ENCODE measurements at places on chromosomes 7 and 10.

DNA sequence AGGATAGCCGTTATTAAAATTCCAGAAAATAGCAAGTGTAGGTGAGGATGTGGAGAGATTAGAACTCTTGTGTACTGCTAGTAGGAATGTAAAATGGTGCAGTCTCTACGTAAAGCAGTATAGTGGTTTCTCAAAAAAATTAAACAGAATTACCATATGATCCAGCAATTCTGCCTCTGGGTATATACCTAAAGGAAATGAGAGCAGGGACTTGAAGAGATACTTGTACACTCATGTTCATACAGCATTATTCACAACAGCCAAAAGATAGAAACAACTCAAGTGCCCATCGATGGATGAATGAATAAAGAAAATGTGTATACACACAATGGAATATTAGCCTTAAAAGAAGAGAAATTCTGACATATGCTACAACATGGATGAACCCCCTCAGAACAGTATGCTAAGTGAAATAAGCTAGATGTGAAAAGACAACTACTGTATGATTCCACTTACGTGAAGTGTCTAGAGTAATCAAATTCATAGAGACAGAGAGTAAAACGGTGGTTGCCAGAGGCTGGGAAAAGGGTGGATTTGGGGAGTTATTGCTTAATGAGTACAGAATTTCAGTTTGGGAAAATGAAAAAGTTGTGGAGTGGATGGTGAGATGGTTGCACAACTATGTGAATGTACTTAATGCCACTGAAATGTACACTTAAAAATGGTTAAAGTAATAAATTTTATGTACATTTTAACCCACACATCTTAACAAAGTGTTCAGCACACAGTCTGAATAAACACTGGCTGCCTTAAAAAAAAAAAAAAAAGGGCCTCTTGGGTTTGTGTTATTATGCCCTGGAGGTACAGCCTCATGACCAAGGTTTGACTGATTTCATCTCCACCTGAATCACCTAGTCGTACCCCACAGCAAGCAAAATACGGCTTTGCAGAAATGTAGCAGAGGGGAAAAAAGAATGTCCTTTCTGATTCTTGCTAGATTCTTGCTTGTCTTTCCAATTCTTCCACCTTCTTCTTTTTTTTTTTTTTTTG lies 26.2 kb downstream of the BUB3 start:
- DNase-seq: no peak

GRCh38 chr7:127391591-127392181 lies 822 bp downstream of the ZNF800 start:
- DNase-seq: peak; percentile 17

- no peak for DNase-seq
Measured at GRCh38 chr7:94012746-94013145, 8.6 kb upstream of the BET1 start.

DNA sequence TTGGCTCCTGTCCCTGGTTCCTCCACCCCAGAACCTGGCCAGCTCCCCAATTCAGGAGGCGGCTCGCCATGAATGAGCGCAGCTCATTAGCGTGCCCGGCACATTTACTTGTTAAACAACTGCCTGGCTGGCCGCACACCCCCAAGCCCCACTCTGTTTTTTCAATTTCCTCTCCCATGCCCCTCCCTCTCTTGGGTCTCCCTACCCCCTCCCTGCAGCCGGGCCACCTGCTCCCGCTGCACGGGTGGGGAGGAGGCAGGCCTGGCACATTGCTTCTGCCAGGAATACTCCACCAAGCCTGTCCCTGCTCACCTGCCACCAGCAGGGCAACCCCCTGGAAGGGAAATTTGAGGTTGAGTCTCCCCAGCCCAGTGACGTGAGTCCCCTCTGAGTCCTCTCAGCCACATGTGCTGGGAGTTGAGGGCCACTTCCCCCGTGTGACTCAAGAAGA lies 2.5 kb upstream of the SLIT1 start:
- DNase-seq: no peak

- DNase-seq: no peak
Measured at GRCh38 chr7:14570750-14571607, 331.6 kb downstream of the DGKB start.

DNA sequence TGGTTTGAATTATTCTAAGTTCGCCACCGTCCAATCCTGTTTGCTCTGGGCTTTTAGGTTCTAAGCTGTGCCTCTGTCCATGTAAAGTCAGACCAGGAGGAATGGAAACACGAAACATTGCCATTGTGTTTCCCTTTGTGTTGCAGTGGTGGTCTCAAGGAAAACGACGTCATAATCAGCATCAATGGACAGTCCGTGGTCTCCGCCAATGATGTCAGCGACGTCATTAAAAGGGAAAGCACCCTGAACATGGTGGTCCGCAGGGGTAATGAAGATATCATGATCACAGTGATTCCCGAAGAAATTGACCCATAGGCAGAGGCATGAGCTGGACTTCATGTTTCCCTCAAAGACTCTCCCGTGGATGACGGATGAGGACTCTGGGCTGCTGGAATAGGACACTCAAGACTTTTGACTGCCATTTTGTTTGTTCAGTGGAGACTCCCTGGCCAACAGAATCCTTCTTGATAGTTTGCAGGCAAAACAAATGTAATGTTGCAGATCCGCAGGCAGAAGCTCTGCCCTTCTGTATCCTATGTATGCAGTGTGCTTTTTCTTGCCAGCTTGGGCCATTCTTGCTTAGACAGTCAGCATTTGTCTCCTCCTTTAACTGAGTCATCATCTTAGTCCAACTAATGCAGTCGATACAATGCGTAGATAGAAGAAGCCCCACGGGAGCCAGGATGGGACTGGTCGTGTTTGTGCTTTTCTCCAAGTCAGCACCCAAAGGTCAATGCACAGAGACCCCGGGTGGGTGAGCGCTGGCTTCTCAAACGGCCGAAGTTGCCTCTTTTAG lies 46.3 kb upstream of the DMBT1 start:
- DNase-seq: no peak

- DNase-seq: no peak
Measured at GRCh38 chr10:62634576-62634975, 169.9 kb upstream of the ADO start.

- DNase-seq: peak; percentile 46
Measured at GRCh38 chr10:930625-931325, 730 bp downstream of the LARP4B start.

DNA sequence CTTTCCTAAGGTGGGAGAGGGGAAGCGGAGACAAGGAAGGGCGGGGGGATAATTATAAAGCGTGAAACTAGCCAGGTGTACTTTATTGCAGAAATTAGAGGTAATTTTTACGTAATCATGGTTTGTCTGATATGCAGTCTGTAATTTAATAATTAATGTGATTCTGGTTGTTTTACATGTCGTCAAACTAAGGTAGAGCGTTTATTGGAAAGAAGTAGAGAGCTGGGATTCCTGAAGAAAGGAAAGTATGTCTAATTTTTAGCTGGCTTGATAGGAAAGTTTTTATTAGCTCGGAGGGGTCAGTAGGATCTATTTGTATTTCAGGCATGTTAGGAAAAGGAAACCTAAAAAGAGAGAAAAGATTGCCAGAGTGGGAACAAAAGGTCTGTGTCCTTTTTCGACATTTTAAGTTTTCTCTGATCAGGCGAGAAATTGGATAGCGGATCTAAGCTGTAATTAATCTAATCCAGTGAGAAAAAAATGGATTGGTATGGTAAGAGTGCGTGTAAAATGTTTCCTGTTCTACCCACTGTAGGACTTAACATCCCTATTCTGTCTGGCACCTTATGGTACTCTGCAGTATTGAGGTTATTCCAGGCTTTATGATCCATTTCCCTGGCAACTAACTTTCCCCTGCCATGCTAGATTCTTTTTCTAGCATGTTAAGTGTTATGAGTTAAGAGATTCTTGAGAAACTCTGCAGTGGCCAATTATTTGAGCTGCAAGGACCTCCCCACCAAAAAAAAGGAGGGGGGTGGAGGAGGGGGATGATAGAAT lies 1.4 kb downstream of the CELF2 start:
- no peak for DNase-seq

DNA sequence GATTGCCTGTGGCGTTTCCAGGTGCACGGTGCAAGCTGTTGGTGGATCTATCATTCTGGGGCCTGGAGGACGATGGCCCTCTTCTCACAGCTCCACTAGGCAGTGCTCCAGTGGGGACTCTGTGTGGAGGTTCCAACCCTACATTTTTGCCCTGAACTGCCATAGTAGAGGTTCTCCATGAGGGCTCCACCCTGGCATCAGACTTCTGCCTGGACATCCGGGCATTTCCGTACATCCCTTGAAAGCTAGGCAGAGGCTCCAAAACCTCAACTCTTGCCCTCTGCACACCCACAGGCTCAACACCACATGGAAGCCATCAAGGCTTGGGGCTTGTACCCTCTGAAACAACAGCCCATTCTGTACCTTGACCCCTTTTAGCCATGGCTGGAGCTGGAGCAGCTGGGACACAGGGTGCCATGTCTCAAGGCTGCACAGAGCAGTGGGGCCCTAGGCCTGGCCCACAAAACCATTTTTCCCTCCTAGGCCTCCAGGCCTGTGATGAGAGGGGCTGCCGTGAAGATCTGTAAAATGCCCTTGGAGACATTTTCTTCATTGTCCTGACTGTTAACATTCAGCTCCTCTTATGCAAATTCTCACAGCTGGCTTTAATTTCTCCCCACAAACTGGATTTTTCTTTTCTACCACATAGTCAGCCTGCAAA lies 10.0 kb upstream of the FGL2 start:
- no peak for DNase-seq

DNA sequence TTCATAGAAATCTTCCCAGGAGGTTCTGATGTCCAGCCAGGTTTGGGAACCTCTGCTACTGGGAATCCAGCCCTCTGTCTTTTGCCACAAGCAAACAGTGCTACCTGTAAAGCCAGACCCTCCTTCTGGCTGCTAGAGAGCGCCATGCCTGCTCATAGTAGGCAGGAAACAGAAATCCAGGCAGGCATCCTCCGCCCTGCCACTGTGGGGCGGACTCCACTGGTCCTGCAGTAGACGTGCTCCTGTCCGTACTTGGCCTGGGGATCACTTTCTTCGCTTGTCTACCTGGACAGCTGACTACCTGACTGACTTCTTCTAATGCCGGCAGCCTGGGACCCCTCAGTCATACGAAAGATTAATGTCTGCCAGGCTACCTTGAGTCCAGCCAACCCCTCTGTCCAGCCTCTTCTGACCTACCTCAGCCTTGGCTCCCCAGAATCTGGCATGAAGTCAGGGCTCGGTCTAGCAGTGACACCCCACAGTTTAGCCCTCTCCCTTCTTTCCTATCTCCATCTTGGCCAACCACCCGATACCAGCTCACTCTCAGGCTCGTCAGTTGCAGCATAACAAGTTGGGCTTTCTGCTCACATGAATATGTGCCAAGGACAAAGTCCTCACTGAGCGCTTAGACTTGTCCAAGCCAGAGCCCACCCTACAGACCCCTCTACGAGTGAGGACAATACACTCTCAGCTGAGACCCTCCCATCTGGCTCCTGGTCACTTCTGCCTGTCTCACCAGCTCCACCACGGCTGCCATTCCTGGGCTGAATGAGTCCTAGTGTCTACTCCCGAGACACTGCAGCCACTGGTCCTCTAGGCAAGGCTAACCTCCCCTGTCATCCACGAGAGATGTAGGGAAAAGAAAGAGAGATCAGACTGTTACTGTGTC lies 43.9 kb upstream of the OPALIN start:
- no peak for DNase-seq

DNA sequence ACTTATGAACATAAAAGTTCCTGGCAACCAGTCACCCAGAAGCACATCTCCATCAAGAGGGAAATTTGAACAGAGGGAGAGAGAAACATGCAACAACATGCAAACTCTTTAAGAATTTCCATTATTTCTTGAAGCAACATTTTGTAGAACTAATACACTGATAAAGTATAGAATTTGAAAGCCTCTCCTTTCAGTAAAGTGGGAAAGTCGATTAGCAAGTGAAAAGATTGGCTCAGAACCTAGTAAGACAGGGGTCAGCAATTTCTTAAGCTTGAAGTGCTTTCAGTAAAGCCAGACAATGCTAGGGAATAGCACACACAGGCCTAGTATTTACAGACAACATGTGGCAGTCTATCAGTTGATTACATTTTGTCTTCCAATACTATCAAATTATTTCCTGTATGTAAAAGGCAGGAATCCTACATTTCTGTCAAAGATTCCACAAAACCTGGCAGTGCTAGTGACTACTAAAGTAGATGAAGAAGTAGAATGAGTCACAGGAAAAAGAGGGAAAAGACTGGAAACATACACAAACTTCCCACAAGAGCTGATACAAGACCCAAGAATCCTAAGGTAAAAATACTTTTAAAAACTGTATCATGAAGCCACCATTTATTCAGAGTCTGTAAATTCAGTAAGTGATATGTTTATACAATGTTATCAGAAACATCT lies 25.2 kb downstream of the DNAJC1 start:
- DNase-seq: peak; percentile 32

GRCh38 chr10:118500477-118501104 lies 94.9 kb downstream of the PRLHR start:
- DNase-seq: no peak

- no peak for DNase-seq
Measured at GRCh38 chr10:89280508-89280907, 21.3 kb upstream of the IFIT2 start.

- peak; percentile 24 for DNase-seq
Measured at GRCh38 chr7:30206942-30207341, 72.2 kb downstream of the MTURN start.

DNA sequence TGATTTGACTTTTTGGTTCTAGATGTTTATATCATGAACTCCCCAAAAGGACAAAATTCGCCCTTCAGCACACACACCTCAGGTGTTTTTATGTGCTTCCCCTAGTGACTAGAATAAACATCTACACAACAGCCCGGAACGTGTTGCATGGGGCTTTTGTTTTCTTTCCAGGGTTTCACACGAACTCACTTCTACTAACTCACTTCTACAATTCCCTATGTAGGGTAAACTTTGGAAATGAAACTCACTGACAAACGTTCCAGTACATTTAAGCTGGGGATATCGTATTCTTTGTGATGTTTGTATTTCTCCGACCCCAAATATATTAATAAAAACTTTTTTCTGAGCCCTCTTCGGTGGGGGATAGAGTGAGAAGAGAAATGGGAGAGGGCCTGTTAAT lies 1.4 kb downstream of the TRA2A start:
- peak; percentile 36 for DNase-seq

GRCh38 chr7:51060536-51060935 lies 256.1 kb downstream of the COBL start:
- DNase-seq: no peak

DNA sequence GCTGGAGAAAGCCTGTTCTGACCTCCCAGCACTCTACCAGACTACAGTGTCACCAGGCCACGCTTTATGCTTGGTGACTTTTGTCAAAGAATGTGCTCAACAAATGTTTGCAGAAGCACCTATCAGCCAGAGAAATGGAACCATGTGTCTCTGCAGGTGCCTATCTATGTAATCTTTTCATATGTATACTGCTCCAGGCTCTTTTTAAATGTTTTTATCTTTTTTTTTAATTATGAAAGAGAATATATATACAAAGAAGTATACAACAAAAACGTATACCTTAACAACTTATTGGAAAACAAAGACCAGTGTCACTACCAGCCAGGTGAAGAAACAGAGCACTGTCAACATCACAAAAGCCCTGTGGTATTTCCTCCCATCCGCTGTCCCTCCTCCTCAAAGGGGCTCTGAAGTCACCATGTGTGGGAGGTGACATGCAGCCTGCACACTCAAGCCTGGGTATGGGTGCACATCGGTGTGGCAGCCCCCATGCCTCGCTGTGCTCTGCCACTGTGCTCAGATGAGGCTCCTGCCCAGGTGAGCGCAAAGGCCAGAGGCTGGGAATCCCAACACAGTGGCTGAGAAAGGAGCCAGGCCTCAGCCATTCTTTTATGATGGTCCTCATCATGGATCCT lies 120.6 kb downstream of the CLEC2L start:
- DNase-seq: no peak
